Stimulated activated CD8-positive, alpha-beta memory T cell treated with anti-CD3 and anti-CD28 coated beads, Interleukin-15, amount 100 ng/mL, for 1 hour (primary cell): ENCODE measurements at places on chromosomes 5 and 9.
A peak's percentile ranks its signal among the peaks of the same experiment; 100 is the strongest.

GRCh38 chr5:154440540-154440939 lies 5.3 kb upstream of the SAP30L start:
- DNase-seq, result no peak

DNA sequence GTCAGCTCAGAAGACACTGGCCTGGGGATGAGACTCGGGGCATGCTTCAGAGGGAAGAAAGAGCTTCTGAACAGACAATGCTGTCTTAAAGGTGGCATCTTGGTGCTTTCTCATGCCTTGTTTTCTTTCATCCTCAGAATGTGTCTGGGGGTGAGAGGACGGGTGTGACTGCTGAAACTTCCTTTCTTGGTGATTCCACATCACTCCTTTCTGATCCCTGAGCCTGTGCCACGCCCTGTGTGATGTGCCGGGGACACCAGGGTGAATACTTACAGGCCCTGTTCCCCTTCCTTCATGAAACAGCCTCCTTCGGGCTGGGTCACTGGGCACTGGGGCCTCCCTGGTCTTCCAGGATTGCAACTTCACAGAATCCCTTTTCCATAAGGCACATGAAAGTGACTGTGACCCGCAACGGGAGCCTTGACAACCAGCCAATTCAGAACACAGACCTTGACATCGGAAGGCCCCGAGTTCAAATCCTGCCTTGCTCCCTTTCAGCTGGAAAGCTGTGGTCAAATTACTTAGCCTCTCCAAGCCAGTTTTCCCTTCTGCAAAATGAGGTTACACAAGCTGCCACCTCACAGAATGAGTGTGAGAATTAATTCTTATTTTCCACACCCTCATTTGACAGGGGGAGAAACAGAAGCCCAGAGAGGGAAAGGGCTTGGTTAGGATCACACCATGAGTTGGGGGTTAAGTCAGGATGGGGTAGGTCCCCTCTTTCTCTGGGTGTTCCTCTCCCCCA lies 44.1 kb upstream of the IL17B start:
- DNase-seq, result no peak

DNA sequence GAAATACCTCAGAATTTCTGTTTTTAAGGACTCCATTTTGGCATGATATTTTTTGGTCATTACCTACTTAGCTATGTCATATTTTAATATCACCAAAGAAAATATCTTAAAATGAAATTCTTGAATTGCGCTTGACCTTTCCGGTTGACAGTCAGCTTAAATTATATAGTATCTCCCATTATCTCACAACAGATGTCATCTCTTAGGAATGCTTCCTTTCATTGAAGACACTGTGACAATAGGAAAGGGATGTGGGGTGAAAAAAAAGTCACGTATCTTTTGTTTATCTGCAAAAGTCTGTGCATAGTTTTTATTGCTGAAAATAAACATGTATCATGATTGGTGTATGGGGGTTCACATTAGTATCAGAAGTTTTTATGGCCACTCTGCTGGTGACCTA lies 105.8 kb downstream of the INVS start:
- no peak for DNase-seq

DNA sequence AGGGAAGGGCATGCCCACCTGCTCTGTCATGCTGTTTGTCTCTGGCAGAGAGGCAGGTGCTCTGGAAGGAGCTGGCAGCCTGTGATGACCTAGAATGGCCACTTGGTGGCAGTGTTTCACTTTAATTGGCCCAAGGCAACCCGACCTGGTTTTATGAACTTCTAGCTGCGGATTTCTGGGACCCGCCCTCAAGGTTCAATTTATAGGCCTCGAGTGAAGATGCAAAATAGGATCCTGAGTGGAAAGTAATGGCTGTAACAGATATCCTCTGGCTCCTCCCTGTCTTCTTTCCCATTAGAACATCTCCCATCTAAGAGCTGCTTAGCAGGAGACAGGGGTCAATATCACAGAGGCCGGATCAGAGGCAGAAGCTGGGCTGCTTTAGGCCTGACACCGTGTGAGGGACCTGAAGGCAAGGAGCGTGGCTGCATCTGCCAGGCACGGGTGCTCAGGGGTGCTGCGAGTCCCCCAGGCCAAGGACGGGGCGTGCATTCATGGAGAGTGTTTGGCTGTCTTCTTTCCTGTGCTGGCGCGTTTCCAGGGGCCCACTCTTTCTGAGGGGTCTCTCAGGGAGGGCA lies 56.7 kb upstream of the SLC28A3 start:
- peak; percentile 26 for DNase-seq
